ENCODE measurements at places on chromosomes 7 and 10. TPM values are rescaled to one million over a fixed set of nuclear protein-coding genes. Genes with fewer than 3 reads are reported as not detected.
A peak's percentile ranks its signal among the peaks of the same experiment; 100 is the strongest.

The IQUB gene
- 0.38 TPM for total RNA-seq

The BTBD16 gene
- not detected for total RNA-seq

DNA sequence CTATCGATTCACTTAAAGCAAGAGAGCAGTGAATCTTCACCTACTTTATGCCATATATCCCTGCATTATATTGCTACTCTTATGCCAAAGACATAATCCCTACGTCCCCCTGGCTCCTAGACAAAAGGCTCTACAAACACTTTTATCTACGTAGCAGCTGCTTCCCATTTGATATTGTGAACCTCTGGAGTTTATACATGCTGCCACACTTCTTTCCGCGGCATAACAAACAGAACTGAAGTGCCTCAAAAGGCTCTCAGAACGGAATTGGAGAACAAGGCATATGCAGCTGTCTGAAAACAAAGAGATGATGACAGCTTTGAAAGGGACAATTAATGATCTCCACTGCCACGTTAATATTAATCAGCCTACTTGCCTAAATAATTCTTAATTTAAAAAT is 985.6 kb upstream of the LRRN3 start:
- H3K4me1 ChIP-seq, result no peaks in the 10 kb centered on the region
- no peaks in the 10 kb centered on the region for H3K27me3 ChIP-seq
- H3K4me3 ChIP-seq, result no peak overlapping the region
- no peak overlapping the region for H3K27ac ChIP-seq
- H3K36me3 ChIP-seq, result no peaks in the 10 kb centered on the region
- no peak for DNase-seq

The SH2B2 gene
- 1.0 TPM for total RNA-seq

DNA sequence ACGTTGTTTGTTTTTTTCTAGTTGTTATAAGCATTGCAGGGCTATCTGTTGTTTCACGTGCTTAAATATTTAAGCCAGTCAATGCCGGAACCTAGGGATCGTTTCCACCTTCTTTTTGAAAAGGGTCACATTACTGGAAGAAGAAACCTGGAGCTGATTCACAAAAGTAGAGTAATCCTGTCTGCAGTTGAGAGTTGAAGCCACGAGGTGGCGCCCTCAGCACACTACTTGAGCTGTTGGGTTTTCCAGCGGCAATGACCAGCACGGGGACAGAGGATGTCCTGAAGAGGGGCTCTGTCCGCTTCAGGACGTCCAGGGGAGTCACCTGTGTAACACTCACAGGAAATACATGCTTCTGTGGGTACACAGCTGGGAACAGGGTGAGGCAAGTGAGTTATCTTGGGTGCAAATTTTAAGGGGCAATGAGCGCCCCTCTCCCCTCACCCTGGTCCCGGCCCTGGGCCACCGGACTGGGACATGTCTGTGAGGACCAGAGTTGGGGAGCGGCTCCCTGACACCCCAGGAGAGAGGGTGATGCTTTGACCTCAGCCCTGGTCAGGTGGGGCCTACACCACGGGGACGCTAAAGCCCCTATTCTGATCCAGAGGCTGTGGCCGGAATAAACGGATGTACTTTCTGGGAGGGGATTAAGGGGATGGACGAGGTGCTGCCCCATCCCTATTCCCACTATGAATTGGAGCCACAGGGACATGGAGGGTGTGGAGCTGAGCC is 26.3 kb upstream of the WDFY4 start:
- peak; percentile 81 for DNase-seq
- no peak overlapping the region for H3K27ac ChIP-seq
- H3K27me3 ChIP-seq, result no peaks in the 10 kb centered on the region
- H3K4me1 ChIP-seq, result peaks cover 16% of the 10 kb centered on the region
- no peaks in the 10 kb centered on the region for H3K36me3 ChIP-seq

DNA sequence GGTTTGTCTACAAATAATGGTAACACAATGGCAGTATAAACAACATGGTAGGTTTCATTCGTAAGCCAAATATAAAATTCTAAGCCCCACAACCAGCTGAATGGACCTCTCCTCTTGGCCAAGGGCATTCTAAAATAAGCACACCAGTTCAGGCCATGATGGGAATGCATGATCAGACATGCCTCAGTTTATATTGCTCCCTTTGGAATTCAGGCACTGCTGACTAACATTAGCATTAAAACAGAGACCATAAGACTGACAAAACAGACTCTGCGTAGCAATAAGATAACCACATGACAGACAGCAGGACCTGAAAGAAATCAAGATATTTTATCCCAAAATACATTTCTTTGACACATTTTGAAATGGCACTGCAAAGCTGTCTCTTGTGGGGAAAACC is 125.8 kb downstream of the FAM107B start:
- no peak overlapping the region for H3K4me3 ChIP-seq
- H3K36me3 ChIP-seq, result no peaks in the 10 kb centered on the region
- peaks cover 30% of the 10 kb centered on the region for H3K4me1 ChIP-seq

The GPAM gene
- total RNA-seq, result 22.2 TPM

GRCh38 chr7:133484086-133484485 is 231.2 kb downstream of the EXOC4 start:
- H3K4me3 ChIP-seq, result no peak overlapping the region
- H3K27ac ChIP-seq, result no peak overlapping the region
- H3K36me3 ChIP-seq, result peaks cover 12% of the 10 kb centered on the region
- H3K4me1 ChIP-seq, result peaks cover 7% of the 10 kb centered on the region
- no peaks in the 10 kb centered on the region for H3K27me3 ChIP-seq
- no peak for DNase-seq
